ENCODE measurements at places on chromosomes 3 and 15. TPM values are rescaled to one million over a fixed set of nuclear protein-coding genes. Genes with fewer than 3 reads are reported as not detected.

DNA sequence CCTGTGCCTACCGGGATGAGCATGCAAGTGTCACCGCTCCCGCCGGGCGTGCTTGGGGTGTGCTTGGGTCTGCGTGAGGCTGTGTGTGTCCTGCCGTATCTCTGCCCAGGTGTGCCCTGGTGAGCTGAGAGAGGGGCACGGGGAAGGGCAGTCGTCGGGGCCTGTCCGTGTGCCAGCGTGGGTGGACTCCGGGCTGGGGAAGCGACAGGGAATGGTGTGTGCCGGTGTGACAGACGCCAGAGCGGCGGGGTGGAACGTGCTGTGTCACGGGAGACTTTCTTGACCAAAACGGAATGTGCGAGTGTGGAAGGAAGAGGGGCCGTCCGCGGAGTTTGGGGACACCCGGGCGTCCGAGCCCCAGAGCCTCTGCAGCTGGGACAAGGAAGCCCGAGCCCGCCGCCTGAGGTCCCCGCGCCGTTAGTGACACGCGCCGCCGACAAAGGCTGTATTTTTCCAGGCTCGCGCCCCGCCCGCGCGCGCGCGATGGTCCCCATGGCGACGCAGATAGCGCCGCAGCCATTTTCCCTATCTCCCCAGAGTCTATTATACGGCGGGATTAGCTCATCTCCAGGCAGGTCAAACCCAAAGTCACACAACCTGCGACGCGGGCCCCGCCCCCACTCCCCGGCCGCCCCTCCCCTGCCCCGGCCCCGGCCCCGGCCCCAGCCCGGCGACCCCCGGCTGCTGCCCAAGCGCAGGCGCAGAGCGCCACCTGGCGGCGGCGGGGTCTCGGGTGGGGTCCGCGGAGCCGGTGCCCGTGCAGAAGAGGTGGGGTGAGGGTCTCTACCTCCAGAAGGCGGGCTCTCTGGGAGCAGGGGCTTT lies 4.5 kb upstream of the GATA2 start:
- DNase-seq, result peak; percentile 70

DNA sequence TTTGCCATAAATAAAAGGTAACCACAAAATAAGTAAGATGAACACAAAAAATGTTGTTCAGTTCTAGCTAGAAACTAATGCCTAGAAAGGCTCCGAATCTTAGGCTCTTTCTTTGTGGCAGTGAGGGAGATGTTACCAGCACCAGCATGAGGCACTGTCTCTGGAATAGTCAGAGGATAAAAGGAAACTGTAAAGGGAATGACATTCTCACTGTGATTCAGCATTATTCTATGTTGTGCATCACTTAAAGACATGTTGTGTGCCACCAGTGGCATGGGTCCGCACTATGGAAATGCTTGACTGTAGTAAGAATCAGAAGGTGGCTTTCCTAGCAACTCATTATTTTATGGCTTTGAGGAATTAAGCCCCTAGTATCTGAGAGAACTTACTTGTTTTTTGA lies 70.8 kb downstream of the SEC22A start:
- peak; percentile 20 for DNase-seq

GRCh38 chr15:69750253-69750652 lies 297.6 kb downstream of the RPLP1 start:
- no peak for DNase-seq

GRCh38 chr3:139906418-139906817 lies 28.6 kb upstream of the CLSTN2 start:
- DNase-seq, result no peak

DNA sequence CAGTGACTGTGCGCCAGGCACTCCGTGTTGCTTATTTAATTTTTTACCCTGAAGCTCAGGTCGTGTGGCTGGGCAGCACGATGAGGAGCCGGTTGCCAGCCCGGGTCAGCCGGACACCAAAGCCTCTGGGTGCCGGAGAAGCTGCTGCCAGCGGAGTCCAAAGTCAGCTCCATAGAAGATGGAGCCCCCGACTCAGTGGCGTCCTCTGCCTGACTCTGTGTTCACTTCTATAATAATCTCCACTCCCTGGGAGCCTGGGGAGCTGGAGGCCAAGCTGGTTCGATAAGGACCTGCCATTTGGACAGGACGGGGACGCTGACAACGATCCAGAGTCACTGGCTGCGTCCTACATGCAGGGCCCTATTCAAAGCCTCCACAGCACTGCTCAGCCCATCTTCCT lies 78.6 kb downstream of the VGLL4 start:
- no peak for DNase-seq

- no peak for DNase-seq
Measured at GRCh38 chr15:67369359-67369998, 114.9 kb downstream of the IQCH start.

GRCh38 chr15:39886418-39886817 lies 33.6 kb downstream of the GPR176 start:
- DNase-seq, result no peak

DNA sequence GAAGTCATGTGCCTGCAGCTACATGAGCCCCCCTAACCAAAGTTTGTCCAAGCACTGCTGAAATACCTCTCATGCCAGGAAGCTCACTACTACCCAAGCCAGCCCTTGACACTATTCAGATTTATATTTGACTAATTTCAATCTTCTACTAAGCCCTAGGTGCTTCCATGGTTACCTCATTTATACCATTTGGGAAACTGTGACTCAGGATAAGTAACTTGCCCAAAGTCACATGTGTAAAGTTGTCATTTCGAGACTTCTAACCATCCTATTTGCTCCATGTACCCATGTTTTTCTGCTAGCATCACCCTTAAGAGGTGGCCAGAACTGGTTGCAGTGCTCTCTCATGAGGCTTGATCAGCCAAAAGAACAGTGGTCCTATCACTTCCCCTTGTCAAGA lies 20.7 kb upstream of the TIMP4 start:
- DNase-seq, result no peak

DNA sequence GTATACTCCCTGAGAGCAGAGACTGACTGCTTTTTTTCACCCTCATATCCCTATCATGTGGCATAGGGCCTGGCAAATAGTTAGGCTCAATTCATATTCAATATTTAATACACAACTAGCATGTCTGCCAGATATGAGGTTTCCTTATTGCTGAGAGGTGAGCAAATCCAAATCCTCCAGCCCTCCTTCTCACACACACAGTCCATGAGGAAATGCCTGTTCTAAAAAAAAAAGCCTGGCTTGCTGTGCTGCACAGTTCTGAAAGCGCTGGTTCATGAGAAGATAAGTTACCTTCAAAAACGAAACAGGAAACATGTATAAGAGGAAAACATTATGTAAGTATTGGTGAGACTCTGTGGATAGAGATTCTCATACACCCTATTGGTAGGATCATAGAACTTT lies 15.5 kb upstream of the ACAP2 start:
- DNase-seq, result peak; percentile 23

- DNase-seq, result no peak
Measured at GRCh38 chr15:46786590-46787285, 930.6 kb upstream of the SEMA6D start.

DNA sequence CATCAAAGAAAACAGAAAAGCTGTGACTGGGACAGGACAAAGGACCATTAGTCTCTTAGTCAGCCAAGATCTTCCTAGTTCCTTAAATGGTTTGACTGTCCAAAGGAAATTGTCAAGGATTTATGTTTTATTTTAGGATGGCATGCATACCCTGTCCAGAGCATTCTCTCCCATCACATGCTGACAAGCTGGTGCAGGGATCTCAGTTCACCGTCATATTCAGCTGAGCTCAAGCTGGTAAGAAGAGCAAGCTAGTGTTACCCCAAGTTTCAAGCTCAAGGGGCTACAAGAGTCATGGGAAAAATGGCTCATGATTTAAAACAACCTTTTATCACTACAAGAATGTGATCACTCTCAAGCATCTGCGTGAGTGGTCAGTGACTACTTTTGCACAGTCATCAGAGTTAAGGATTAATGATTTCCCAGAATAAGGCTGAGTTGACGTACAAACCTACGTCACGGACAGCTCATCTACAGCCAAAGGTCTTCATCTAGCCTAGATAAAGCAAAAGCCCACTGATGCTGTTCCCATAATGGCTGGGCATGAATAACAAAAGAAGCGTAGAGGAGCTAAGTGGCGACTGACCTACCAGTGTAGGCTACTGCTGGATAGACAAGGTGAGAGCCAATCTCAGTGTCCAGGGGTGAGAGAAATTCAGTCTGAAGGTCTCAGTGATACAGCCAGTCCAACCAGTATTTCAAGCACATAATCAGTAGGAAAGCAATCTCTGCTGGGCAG lies 157.5 kb downstream of the GABRB3 start:
- DNase-seq, result no peak

GRCh38 chr3:98779541-98780335 lies 16.6 kb downstream of the ST3GAL6 start:
- DNase-seq, result peak; percentile 66

GRCh38 chr3:71994203-71994602 lies 209.3 kb upstream of the PROK2 start:
- DNase-seq, result no peak

GRCh38 chr3:30688776-30689641 lies 82.6 kb downstream of the TGFBR2 start:
- DNase-seq, result peak; percentile 73

DNA sequence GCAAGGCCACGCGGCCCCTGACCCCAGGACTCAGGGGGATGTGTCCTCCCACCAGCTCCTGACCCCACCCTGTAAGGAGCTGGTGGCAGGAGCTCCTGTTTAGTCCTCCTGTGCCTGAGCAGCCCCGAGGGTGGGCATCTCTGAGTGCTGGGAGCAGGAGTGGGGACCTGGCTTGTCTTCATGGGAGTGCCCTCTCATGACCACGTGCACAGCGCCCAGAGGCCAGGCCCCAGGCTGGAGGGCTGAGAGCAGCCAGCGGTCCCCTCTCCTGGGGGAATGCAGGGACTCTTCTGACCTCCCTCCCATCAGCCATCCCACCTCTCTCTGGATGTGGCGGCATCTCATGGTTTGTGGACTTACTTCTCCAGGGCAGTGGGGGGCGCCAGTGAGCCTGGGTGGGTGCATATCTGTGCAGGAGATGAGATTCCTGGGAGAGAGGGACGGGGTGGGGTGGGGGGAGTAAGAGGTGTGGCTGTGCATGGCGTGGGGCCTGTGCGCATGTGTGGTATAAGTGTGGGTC lies 205.6 kb downstream of the TBC1D2B start:
- DNase-seq, result no peak

DNA sequence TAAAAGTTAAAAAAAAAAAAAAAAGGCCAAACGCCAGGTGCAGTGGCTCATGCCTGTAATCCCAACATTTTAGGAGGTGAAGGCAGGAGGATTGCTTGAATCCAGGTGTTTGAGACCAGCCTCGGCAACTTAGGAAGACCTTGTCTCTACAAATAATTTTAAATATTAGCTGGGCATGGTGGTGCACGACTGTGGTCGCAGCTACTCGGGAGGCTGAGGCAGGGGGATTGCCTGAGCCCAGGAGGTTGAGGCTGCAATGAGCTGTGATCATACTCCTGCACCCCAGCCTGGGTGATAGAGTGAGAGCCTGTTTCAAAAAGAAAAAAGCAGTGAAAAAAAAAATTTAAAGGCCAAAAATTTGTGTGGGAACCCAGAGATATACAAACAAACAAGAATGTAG lies 2.7 kb upstream of the DLEC1 start:
- DNase-seq, result no peak

GRCh38 chr3:50405249-50405648 lies 45.9 kb upstream of the TMEM115 start:
- peak; percentile 35 for DNase-seq

GRCh38 chr15:75431270-75431669 lies 20.2 kb downstream of the SIN3A start:
- no peak for DNase-seq

- no peak for DNase-seq
Measured at GRCh38 chr15:28994142-28994830, 108.5 kb downstream of the APBA2 start.

DNA sequence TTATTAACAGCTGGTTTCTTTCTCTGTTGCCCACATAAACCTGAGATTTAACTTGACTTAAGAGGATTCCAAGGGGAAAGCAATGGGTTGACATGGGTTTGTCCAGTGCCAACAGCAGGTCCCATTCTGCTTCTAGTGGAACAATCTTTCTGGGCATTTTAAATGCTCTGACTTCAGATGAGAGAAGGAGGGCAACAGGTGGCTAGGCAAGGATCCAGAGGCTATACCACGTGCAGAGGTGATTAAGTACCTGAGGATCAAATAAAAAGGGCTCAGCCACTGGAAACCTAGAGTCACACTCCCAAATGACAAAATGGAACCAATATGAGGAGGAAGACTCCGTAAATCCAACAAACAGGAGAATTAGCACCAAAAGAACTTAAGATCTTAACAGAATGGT lies 28.5 kb downstream of the CMTM6 start:
- DNase-seq, result no peak

- DNase-seq, result no peak
Measured at GRCh38 chr15:38671675-38672254, 107.2 kb upstream of the RASGRP1 start.

DNA sequence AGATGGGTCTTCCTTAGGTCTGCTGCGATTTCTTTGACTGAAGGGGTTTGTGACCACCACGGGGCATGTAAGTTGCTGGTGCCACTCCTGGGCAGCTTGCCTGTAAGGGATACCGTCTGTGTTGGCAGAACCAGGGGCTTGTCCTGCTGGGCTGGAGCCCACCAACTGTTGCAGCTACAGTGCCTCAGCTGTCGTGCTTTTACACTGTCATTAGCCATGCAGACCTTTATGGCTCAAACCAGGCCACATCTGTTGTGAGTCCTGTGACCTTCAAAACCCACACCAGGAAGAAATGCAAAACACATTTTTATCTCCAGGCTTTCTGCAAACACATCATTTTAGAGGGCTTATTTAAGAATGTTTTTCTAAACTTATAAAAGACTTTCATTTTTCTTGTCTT lies 168.7 kb downstream of the PTPRG start:
- no peak for DNase-seq

GRCh38 chr15:36978126-36978525 lies 122.2 kb downstream of the MEIS2 start:
- DNase-seq, result no peak

- DNase-seq, result no peak
Measured at GRCh38 chr3:10952525-10952924, 40.0 kb upstream of the SLC6A1 start.

- peak; percentile 25 for DNase-seq
Measured at GRCh38 chr3:110656394-110657025, 415.1 kb upstream of the NECTIN3 start.

GRCh38 chr3:12273045-12273695 lies 15.7 kb upstream of the PPARG start:
- DNase-seq, result no peak

GRCh38 chr15:69305204-69305931 lies 6.7 kb downstream of the PAQR5 start:
- peak; percentile 39 for DNase-seq

DNA sequence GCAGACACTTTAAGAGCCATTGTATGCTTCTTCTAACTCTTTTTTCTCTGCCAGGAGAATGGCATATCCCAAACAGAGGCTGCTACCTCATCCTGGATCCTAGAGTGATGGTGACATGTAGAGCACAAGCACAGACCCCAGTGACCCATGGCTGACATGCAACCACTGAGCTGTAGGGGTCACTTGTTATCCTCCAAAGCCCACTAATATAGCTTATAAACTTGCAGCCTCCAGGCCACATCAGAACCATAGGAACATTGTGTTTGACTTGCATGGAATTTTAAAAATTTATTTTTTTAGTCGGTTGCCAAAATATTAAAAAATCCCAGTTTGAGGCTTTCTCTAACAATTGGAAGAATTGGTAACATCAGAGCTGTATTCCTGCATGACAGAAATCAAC lies 283.0 kb upstream of the WNT5A start:
- DNase-seq, result no peak

UTS2B gene
- total RNA-seq, result not detected

MOBP gene
- total RNA-seq, result not detected

KBTBD13 gene
- total RNA-seq, result not detected

RAB43 gene
- 116 TPM for total RNA-seq

TPRG1 gene
- total RNA-seq, result not detected

DLEC1 gene
- total RNA-seq, result under 0.01 TPM

SNURF gene
- total RNA-seq, result 5.0 TPM

CELSR3 gene
- total RNA-seq, result 0.17 TPM

GNAT1 gene
- total RNA-seq, result not detected

RPL29 gene
- 1,399 TPM for total RNA-seq

Measured in dermis blood vessel endothelial cell (primary cell).